ENCODE measurements at places on chromosomes 5 and 9. TPM values are rescaled to one million over a fixed set of nuclear protein-coding genes. Genes with fewer than 3 reads are reported as not detected.

DNA sequence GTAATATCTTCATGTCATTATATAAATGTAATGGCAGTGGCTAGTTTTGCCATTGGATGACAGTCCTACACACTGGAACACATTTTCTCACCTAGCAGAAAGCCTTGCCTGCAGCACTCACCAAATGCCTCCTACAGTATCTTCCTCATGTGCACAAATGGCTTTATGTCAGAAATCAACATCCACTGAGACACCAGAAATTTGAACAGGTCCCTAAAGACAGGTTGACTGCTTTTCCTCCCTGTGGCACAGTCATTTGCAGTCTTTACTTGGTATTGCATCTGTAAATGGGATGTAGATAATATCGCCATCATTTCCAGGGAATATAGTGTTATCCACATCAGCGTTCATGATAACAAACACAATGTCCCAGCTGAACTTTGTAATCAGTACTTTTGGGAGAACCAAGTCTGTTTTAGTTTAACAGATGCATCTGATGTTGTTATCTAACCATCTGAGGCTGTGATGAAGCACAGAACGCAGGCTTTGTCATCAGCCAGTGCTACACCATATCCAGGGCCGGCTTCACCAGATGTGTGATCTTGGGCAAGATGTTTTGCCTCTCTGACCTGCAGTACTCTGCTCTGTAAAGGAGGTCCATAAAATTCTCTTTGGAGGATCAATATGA, 83.9 kb upstream of the TAS2R1 start:
- no peak for DNase-seq

Gene ZNF658
- total RNA-seq, result 2.6 TPM

DNA sequence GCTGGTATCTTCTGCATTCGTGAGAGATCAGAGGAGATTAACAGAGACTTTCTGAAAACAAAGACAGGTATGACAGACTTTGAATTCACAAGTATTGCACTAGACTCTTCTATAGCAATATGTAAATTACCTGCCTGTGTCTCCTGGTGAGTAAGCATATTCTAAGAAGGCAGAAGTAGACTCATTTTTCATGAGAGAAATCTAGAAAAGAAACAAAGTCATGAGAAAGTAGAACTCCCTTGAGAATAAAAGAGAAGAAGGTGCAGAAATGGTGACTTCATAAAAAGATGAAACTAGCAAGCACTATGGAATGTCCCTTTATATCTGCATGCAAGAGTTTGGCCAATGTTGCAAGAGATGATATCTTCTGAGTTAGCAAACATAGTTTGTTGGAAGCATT, 419.8 kb downstream of the DMRT2 start:
- DNase-seq, result no peak

DNA sequence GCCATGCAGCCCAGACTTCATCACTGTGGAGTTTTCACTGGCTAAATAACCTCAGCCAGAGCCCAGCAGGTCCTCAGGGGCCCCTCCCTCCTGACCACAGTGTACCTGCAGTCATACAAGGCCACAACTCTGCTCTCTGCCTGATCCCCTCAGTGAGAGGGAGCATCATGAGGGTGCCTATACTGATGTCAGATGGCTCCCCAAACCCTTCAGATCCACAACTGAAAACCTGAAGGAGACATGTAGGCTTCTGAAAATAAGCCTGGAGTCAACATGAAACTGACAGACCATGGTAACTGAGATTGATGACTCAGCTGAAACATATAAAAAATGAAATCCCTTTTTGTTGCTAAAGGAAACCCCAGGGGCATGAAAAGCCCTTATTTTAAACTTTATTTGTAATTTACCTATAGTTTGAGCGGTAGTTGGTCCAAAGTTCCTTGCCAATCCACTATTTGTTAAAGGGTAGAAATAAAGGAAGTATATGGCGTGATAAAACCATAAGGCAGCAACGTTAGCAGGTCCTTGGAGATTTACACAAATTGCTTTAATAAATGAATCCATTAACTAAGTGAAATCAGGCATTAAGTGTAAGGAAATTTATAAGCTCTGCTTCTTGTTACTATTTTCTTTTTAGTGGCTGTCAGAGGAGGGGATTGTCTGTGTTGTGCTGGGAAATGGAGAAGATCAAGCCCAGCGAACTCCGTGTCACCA, 68.3 kb downstream of the FGF1 start:
- DNase-seq, result no peak

DNA sequence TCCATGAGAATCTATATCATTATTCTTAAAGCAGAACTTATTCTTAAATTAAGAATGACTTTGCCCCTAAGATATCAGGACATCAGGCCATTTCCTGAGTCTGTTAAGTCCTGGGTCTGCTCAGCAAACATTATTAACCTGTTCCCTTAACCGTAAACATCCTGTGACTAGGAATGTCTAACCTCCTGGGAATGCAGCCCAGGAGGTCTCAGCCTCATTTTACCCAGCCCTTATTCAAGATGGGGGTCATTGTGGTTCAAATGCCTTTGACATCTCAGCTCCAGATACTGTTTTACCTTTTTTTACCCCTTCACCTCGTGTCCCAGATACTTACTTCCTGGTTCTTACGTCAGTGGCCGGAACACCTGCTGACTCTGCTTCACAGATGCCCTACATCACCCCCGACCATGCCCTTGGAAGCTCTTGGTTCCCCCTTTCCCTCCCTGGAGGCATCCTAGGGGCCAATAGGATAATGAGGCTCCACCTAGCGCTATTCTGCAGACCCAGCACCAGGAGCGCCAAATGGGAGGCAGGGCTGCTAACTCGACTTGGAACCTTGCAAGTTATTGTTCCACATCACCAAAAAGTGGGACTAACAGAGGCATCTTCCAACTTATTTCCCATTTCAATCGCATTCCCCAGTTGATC, 182.5 kb downstream of the MED10 start:
- no peak for DNase-seq

DNA sequence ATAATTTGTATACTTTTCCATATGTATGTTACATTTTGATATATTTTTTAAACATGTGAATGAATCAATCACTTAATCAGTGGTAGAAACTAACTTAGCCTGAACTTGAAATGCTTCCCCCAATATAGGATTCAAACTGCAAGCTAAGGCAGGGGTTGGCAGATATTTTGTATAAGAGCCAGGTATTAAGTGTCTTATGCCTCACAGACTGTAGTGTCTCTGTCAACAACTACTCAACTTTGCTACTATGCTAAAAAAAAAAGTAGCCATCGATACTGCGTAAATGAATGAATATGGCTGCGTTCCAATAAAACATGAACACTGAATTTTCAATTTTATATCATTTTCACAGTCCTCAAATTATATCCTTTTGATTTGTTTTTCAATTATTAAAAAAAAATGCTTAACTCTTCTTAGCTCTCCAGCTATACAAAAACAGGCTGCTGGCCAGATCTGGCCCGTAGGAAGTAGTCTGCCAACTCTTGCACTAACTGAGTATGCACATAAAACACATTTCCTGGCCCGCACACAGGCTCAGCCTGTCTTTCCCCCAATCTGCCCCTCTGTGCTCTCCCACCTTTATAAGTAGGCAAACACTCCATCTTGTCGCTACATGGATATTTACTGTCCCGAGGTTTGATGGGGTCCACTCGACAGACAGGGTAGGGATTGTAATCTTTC, 91.8 kb downstream of the SAXO1 start:
- DNase-seq, result no peak

Gene MORN5
- not detected for total RNA-seq

Gene IFNA13
- total RNA-seq, result not detected

DNA sequence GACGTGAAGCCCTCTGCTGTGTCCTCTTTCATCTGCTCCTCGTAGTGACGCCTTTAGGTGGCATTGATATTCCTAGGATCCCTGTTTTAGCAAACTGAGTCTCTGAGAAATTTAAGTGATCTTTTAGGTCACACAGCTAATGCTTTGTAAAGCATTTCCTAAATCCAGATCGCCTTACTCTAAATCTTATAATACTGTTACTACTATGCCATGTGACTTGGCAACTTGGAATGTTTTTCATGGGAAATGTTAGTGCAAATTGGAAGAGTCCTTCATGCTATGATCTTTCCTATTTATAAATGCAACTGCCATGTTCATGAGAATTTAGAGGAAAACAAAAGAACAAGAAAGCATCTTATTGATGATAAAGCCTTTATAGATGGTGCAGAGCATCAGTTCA, 212.2 kb downstream of the TRIO start:
- no peak for DNase-seq

All from Daoy (cell line).